Fibroblast of skin of right quadriceps (primary cell): ENCODE measurements at places on chromosomes 7 and 10.

GRCh38 chr7:85748861-85749260 lies 562.0 kb upstream of the SEMA3D start:
- no peak for DNase-seq

- DNase-seq: no peak
Observed at GRCh38 chr7:137243741-137244140, 99.8 kb downstream of the PTN start.

GRCh38 chr10:125982260-125982948 lies 86.0 kb downstream of the FANK1 start:
- DNase-seq: peak; percentile 80

DNA sequence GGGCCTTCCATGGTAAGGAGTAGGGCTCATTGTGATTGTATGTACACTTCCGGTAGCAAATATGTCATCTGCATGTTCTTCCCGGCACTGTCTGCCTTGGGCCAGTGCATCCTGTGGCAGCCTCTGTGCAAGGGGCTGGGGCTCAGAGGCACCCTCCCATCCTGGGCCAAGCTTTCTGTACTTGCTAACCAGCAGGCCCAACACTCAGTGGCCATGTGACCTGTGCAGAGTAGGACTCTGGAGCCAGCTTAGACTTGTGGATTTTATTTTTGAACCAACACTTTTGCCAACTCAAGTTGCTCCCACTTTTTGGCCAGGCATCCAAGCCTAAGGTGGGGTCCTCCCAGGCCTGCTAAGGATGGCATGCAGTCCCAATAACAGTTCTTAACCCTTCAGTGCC lies 25.0 kb downstream of the LDB3 start:
- DNase-seq: no peak

DNA sequence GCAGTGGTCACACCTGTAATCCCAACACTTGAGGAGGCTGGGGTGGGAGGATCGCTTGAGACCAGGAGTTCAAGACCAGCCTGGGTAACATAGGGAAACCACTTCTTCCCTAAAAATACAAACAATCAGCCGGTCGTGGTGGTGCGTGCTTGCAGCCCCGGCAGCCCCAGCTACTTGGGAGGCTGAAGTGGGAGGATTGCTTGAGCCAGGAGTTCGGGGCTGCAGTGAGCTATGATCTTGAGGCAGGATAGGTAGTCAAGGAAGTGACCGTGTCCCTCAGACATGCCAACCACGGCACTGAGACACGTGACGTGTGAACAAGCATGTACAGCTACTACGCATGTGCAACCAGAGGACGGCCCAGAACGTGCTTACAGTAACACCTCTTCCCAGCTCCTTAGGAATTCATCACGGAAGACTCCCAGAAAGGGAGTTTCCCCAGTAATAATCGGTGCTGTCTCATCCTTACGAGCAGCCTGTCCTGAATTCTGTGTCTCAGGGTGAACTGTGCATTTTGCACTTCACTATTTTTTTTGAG lies 5.3 kb downstream of the GUSB start:
- no peak for DNase-seq
